ENCODE measurements at places on chromosomes 16 and 17. TPM values are rescaled to one million over a fixed set of nuclear protein-coding genes. Genes with fewer than 3 reads are reported as not detected.

Gene MYCBPAP
- 6.5 TPM for total RNA-seq

- no peak overlapping the region for H3K27ac ChIP-seq
- H3K4me3 ChIP-seq, result no peak overlapping the region
- H3K27me3 ChIP-seq, result no peaks in the 10 kb centered on the region
- H3K36me3 ChIP-seq, result no peaks in the 10 kb centered on the region
- H3K4me1 ChIP-seq, result no peaks in the 10 kb centered on the region
- DNase-seq, result no peak
Measured at GRCh38 chr16:30710971-30711370, 12.0 kb downstream of the SRCAP start.

Gene KRT40
- total RNA-seq, result 0.21 TPM

DNA sequence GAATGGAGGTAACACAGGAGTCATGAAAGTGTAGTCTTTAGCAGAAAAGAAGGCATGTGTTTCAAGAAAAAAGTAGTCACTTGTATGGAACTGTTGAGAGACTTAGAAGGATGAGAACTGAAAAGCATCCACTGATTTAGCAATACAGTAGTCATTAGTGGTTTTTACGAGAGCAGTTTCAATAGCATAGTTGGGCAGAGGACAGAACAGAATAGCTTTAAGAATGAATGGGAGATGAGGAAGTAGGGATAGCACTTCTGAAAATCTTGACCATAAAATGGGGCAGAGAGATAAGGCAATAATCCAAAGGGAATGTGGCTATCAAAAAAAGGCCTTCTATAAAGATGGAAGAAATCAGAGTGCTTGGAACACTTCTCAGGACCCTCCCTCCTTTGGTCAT, 64.8 kb upstream of the C17orf78 start:
- H3K36me3 ChIP-seq, result no peaks in the 10 kb centered on the region
- DNase-seq, result no peak
- H3K27ac ChIP-seq, result no peak overlapping the region
- no peaks in the 10 kb centered on the region for H3K4me1 ChIP-seq

GRCh38 chr16:27195941-27196595, 7.3 kb upstream of the KDM8 start:
- H3K27ac ChIP-seq, result no peak overlapping the region
- DNase-seq, result no peak
- no peaks in the 10 kb centered on the region for H3K27me3 ChIP-seq
- no peaks in the 10 kb centered on the region for H3K36me3 ChIP-seq
- no peaks in the 10 kb centered on the region for H3K4me1 ChIP-seq
- H3K4me3 ChIP-seq, result no peak overlapping the region
